ENCODE measurements at places on chromosomes 3 and 15.

DNA sequence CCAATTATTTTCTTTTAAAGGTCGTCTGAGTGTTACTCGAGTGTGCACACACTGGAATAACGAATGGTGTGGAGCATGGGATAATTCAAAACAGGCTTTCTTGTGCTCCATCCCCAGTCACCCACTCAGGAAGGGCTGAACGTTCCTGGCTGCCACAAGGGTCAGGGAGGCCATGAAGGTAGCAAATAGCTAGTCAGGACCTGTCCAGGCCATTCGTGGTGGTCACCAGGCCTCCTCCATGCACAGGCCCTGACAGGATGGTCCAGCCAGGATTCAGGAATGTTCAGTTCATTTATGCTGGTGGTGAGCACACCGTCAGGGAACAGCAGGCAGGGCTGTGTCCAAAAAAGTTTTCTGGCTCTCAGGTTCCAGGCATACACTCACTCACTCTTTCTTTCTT is 11.7 kb upstream of the NR2E3 start:
- no peak for DNase-seq

- DNase-seq = no peak
These were observed 71.9 kb downstream of the MGLL start for GRCh38 chr3:127750226-127751031.

DNA sequence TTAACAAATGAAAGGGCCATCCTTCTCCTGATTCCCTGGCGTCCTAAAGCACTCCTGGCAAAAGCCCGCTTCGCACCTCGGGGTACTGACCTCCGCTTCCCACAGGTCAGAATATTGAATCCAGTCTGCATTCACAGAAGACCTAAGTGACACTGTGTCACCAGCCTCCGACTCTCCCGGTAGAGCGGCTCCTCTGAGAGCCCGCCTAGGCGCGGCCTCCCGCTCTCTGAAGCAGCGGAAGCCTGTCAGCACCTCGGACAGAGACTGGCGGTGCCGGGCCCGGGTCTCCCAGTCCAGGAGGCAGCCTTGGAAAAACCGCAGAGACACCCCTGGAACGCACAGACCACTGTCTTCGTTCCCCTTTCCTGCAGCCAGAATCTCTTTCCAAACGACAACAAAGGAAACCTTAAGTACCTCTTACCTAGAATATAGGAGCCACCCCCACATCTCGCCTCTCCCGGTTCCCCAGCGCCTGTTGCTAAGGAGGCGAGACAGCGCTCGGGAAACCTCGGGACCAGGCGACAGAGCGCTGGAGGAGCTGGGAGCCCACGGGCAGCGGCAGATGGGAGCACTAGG is 1.2 kb downstream of the GABRB3 start:
- no peak for DNase-seq

GRCh38 chr3:128554100-128554464 is 61.1 kb upstream of the GATA2 start:
- peak; percentile 53 for DNase-seq

DNA sequence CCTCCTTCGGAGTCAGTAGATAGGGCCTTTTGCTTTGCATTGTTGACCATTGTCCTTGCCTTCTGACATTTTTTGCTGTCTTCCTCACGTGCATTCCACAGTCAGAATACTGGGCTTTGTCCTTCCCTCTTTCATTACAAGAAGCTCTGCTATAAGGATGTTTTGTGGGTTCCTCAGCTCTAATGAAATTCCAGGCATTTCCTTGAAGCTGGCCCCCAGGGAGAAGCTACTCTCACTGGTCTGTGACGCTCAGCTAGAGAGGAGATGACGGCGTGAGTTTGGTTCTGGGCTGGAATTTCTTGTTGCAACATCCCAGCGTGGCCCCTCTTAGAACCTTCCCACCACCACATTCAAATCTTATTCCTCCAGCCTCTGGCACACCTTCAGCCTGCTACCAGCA is 210.2 kb downstream of the TJP1 start:
- no peak for DNase-seq

DNA sequence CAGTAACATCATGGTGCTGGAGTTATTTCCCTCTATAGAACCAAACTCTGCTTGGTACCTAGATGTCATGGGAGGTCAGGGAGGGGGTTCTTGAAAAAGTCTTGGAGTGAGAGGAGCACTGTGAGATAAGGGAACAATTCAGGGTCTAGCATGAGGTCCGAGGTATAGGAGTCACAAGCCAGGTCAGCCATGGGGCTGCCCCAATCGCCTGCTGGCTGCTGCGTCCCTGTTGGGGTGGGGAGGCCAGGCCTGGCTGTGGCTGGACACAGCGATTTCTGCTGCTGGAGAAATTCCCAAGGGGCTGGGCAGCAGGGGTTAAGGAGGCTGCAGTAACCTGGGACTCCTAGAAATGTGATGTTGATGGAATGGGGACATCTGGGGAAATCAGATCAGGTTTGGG is 44.9 kb downstream of the SUSD5 start:
- DNase-seq = no peak

Data from coronary artery (tissue), 2 donors.